ENCODE measurements at places on chromosomes 4 and X.

- no peak for DNase-seq
Observed at GRCh38 chr4:106565727-106566126, 197.1 kb upstream of the GIMD1 start.

DNA sequence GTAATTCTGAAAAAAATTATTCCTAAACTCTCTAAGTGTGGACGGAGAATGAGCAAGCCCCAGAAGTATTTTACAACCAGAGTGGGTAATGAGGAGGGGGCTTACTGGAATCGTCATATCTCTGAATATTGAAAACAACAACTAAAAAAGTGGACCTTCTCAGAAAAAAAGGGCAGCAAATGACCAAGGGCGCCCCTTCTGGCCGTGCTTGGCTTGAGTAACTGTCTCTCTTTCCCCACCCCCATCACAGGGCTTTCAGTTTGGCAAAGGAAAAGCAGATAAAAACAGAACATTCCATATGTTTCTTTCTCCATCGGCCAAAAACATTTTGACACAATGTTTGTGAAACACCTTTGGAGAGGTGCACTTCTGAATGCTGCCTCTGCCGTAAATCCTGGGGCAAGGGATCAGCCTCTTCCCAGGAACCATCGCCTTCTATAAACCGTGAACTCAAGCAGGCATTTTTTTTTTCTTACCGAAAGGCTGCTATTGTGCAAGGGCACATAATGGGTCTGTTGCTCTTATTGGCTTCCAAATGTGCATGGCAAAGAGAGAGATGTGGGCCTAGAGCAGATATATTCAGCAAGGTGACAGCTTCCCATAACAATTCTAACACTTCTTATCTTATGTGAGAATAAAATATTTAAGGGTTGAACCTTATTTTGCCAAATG, 115.4 kb downstream of the PARM1 start:
- DNase-seq = no peak

DNA sequence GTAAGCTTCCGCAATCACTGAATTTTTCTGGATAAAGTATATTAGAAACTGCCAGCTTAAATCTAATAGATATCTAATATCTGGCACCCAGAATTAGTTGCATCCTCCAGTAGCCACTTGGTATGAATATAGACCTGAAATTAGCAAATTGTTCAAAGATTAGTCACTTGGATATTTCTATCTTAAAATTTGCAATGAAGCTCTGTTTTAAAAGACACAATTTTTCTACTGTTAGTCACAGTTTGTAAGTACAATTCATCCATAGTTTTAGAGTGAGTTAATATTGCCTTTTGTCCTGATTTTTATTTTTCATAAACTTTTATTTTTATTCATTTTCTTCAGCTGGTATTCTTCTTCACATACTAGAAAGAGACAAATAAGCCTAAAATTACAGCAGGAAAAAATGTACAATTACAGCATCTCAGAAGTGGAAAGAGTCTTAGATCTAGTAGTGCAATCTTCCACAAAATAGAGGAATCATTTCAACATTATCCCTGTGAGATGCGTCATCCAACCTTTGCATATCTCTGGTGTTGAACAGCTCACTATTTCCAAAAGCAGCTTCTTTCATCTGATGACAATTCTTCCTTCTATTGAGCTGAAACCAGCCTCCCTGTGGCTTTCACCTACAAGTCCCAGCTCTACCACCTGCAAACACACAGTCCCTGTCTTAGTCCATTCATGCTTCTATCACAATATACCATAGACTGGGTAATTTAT, 190.0 kb upstream of the AR start:
- peak; percentile 68 for DNase-seq

DNA sequence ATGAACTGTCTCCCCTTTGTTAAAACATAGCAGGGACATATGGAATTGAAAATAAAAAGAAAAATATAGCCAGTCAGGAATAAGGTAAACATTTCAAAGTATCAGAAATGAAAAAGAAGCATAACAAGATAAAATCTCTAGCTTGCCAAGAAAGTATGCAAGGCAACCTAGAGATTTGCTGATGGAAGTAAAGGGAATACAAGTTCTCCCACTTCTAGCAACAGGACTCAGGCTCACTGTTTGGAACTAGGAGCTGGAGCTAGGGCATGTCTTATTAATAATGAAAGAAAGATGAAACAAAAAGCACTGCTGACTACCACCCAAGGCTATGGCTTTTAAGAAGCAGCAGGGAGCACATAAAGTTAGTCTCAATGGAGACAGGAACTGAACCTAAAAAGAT, 18.2 kb downstream of the ANKRD50 start:
- no peak for DNase-seq

- DNase-seq = no peak
Observed at GRCh38 chr4:16240300-16240699, 14.0 kb upstream of the TAPT1 start.

- DNase-seq = peak; percentile 0
Observed at GRCh38 chr4:125243789-125244397, 70.9 kb upstream of the FAT4 start.

DNA sequence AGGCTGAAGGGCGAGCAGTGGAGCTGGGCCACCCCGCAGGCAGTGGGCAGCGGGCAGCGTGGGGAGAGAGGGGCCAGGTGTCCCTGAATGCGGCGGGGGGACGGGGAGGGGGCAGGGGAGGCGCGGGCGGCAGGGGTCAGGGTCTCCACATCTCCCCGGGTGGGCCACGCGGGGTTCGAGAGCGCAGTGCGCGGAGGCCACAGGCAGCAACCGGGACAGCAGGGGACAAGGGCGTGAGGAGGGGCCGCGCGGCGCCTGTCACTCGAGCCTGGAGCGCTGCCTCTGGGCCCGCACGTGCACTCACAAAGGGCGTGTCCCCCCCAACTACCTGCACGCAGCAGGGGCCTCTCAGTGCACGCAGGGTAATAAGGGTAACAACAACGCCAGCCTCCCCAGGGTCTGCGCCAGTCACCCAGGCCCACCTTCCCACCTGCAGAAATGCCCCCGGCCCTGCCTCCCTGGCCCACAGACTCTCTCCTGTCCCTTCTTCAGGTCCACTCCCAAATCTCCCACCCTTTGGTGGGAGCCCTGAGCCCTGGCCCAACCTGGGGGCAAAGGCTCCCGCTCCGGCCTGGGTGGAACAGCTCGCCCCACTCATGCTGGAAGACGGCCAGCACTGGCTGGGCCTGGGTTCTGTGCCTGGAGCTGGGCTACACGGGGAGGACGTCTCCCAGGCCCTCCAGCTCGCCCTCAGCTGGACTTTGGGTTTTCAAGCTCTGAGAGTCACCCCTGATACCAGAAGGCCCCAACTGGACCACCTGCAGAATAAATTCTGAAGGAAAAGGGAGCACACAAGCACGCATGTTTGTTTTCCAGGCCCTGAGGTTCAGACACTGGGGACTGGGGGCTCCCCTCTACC, 53.2 kb downstream of the ZFYVE28 start:
- DNase-seq = no peak

DNA sequence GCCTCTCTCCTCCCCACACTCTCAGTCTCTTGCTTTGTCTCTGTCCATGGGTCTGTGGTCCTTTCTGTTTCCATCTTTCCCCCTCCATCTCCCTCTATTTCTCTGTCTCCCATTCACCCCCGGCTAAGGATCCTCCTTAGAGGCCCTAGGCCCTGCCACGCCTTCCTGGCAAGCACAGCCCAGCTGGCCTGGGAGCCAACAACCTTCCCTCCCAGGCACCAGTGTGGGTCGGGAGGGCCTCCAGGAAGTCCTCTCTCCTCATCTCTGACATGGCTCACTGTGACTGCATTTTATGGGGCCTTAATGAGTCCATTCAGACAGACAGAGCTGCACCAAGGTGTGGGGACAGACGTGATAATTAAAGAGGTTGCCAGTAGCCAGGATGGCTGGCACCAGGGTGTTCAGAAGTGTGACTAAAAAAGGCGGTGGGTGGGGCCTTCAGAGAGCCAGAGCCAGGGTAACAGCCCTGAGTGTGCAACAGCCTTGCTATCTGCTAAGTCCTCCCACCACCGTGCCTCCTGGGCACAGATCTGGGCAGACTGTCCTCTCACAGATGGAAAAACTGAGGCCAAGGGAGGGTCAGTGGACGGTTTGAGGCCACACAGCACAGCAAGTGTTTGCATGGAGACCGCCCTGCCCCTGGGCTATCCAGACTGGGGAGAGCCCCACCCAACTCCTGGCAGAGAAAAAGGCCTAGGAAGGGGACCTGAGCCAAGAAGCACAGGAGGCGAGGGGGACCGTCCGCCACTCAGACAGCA, 31.5 kb downstream of the BLOC1S4 start:
- no peak for DNase-seq

GRCh38 chr4:86306816-86307215, 53.0 kb downstream of the MAPK10 start:
- DNase-seq = peak; percentile 28

DNA sequence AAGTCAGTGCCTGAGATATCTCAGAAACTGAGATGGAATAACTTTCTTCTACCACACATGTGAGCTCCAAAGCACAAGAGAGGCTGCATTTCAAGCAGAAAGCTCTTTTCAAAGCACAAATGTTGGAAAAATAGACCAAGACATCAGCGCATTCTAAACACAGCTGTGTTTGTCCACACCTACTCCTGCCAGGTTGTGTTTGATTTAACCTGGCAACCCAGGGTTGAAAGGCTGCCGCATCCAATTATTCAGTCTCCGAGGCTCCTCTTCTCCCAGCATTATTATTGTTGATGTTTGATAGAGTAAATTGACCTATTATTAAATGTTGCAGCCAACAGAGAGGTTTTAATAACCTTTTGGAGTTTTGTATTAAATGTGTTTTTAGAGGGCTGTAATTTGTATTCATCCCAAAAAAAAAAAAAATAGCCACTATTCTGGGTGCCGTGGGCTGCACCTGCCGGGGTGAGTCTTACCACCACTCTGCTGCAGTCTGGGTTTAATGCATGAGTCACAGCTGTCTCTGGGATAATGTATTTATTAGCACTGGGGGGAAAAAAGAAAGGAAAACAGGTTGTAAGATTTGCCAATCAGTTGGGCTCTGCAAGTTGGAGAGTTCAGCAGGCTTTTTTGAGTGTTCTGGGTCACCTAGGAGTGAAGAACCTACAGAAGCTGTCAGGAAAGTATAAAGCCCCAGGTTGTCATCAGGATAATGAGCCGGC, 105.2 kb upstream of the NOCT start:
- DNase-seq = no peak

DNA sequence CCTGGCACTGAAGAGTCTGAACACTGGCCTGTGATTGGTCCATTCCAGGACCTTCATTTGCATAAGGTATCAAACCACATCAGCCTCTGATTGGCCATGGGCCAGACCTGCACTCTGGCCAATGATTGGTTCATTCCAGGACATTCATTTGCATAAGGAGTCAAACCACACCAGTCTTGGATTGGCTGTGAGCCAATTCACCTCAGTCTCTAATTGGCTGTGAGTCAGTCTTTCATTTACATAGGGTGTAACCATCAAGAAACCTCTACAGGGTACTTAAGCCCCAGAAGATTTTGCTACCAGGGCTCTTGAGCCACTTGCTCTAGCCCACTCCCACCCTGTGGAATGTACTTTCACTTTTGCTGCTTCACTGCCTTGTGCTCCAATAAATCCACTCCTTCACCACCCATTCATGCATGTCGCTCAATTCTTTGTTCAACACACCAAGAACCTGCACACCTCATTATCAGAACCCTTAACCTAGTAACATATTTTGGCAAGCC, 14.2 kb upstream of the HERC5 start:
- no peak for DNase-seq

- DNase-seq = peak; percentile 33
Observed at GRCh38 chr4:53015681-53016080, 153.6 kb downstream of the RASL11B start.

DNA sequence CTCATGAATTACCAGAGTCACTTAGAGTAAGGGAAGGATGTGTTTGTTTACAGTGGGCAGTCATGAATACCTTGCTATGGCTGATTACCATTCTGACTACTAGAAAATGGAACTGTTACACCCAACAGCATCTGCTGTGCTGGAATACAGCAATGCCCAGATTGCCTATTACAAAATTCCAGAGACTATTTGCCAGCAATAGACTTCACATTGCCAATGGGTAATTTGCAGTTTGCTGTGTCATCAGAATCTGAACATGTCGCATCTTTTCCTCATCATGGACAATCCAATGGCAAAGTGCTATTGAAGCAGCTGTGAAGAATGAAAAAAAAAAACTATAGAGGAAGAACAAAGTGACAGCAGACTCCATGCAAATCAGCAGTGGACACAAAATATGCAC, 356.6 kb downstream of the CXXC4 start:
- no peak for DNase-seq

GRCh38 chr4:118911238-118911703, 22.6 kb downstream of the SYNPO2 start:
- DNase-seq = peak; percentile 62

GRCh38 chr4:75511841-75512240, 2.4 kb downstream of the RCHY1 start:
- DNase-seq = no peak

DNA sequence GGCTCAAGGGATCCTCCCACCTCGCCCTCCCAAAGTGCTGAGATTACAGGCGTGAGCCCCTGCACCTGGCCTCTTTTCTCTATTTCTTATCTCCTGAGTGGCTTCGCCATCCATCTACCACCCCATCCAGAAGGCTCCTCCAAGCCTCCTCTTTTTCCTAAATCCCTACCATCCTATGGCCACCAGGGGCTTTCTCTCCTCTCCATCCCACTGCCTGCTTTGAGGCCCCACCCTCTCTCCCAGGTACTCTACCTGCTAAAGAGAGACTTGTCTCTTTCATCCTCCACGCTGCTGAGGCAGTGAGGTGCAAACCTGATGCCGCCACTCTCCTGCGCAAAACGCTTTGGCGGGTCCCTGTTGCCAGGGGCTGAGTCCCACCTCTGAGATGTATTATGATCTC, 7.0 kb downstream of the RS1 start:
- DNase-seq = no peak

DNA sequence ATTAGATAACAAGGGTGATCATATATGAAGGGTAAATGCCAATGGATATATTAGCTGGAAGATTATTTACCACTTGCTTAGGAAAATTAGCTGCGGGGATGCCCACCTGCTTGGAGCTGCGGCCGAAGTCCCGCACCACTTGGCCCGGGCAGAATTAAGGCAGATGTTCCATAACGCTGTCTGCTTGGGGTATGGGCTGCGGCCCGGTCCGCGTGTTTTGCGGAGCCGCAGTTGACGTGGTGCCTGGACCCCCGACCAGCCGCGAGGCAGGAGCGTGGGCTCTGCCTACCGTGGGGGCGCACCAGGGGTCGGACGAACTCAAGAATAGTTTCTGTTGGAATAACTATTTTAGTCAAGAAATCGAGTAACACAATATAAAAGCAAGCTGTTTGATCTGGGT, 235.2 kb downstream of the CPXCR1 start:
- DNase-seq = no peak

DNA sequence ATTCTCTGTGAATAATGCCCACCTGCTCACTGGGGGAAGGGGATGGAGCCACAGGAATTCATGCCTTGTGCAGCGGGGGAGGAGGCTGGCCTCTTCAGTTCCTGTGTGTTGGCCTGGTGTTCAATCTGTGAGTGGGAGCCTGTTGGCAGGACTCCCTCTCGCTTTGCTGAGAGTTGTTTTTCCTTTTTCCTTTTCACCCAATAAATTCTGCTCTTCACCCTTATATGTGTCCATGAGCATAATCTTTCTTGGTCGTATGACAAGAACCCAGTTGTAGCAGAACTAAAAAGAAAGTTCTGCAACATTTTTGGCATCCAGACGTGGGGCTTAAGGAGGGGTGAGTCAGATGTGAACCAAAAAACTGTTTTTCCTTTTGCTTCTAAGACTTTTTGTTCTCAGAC, 235.2 kb upstream of the HDX start:
- peak; percentile 14 for DNase-seq

- no peak for DNase-seq
Observed at GRCh38 chr4:111454961-111455360, 690.3 kb upstream of the FAM241A start.

GRCh38 chr4:147334478-147334877, 146.4 kb upstream of the EDNRA start:
- no peak for DNase-seq
